ENCODE measurements at places on chromosomes 7 and 10. TPM values are rescaled to one million over a fixed set of nuclear protein-coding genes. Genes with fewer than 3 reads are reported as not detected.

- DNase-seq = no peak
Observed at GRCh38 chr7:298375-298702, 8.4 kb downstream of the FOXL3 start.

- no peak for DNase-seq
Observed at GRCh38 chr10:13500201-13500600, 28.6 kb downstream of the BEND7 start.

DNA sequence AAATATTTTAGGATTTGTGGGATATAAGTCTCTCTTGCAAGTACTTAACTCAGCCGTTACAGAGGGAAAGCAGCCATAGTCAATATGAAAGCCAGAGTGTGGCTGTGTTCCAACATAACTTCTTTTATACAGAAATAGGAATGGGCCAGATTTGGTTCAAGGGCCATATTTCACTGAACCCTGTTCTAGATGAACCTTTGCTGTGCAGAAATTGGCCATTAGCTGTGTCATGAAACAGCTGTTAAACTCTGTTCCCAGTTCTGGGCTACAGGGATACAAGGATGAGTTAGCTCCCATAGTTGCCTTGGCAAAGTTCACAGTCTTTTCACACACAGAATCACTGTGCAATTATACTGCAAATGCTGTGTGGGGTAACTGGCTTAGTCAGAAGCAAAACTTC lies 213.9 kb upstream of the LRRN3 start:
- DNase-seq = no peak

GRCh38 chr10:20166096-20166675 lies 350.0 kb downstream of the PLXDC2 start:
- no peak for DNase-seq

DNA sequence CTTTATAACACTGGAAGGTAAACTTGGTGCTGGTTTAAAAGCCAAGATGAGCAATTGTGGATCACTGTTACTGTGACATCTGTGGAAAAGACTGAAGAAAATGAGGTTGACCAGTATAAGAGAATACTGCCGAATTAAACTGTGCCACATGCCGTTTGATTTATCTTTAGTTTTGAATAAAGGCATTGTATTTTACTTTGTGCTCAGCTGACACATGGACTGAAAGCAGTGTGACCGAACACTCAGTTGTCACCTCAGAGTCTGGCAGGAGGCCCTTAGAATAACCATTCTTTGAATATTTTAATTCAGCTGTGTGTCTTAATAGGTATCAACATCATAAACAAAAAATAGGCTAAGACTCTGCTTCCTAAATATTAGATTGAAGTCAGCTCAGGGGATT lies 133.7 kb upstream of the GJD4 start:
- DNase-seq = no peak

- no peak for DNase-seq
Observed at GRCh38 chr7:1103789-1104515, 16.0 kb downstream of the GPER1 start.

GRCh38 chr7:100974021-100974420 lies 4.7 kb downstream of the MUC12 start:
- no peak for DNase-seq

DNA sequence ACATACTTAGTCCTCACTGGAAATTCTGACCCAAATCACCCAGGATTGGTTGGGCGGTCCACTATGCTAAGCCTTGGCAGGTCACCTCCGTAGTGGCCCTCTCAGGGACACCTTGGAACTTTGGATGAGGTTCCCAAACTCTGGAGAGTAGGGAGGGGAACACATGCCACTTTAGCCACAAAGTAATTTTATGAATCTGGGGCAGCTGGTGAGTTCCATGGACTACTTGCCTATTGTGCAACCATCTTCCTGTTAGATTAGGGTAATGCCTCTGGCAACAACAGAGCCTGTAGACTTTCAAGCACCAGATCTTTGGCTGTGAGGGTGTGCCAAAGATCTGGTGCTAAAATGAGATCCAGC lies 77.7 kb downstream of the ITGB8 start:
- DNase-seq = no peak

DNA sequence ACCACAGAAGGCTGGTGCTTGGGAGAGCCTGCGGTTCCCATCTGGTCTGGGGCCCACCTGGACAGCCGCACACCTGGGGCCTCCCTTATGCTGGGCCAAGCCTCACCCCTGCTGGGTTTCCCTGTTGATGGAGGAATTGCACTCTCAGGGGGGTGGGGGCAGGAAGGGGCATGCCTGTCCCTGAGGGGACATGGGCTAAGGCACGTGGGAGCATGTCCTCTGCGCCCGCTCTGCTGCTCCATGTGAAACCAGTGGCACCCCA lies 43.4 kb downstream of the OAT start:
- no peak for DNase-seq

GRCh38 chr7:34038816-34039470 lies 133.6 kb downstream of the BMPER start:
- DNase-seq = no peak

DNA sequence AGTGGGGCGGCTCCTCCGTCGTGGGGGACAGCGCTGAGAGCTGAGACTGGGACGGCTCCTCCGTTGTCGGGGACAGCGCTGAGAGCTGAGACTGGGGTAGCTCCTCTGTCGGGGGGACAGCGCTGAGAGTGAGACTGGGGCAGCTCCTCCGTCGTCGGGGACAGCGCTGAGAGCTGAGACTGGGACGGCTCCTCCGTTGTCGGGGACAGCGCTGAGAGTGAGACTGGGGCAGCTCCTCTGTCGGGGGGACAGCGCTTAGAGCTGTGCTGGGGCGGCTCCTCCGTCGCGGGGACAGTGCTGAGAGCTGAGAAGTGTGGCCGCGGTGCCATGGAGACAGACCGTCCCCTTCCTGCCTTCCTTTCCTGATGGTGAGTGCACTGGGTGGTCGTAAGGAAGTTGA lies 136.4 kb downstream of the DYNC2I1 start:
- no peak for DNase-seq

- no peak for DNase-seq
Observed at GRCh38 chr7:54833001-54833467, 74.0 kb upstream of the SEC61G start.

DNA sequence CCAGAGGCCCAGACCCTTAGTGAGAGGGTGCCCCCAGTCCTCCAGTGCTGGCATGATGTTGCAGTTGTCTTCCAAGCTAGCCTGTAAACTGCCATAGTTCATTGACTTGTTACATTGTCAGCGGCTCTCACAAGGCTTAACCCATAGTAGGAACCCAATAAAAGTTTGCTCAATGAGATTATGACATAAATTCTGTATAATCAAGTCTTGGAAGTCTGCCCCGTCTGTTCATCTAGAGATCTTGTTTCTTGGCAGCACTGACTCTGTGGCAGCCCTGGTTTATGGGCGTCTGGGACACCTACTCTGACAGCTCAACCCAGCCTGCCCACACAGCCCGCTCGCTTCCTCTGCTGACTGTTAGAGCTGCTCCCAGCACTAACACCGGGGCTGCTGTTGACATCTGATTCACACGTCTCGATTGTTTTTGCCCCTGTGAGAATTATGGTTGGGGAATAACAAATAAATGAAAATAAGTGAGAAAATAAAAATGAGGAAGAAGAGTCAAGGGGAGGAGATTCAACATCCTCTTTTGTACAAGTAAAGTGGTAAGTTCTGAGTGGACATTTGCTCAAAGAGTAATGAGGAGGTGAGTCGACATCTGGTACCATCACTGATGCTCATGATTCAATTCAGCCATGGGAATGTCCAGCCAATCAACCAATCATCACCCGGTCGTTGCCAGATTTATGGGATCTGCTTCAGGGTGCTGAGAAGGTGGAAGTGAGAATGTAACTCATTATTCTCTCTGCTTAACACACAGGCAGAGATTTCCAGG lies 160.8 kb downstream of the SPAG6 start:
- no peak for DNase-seq

DNA sequence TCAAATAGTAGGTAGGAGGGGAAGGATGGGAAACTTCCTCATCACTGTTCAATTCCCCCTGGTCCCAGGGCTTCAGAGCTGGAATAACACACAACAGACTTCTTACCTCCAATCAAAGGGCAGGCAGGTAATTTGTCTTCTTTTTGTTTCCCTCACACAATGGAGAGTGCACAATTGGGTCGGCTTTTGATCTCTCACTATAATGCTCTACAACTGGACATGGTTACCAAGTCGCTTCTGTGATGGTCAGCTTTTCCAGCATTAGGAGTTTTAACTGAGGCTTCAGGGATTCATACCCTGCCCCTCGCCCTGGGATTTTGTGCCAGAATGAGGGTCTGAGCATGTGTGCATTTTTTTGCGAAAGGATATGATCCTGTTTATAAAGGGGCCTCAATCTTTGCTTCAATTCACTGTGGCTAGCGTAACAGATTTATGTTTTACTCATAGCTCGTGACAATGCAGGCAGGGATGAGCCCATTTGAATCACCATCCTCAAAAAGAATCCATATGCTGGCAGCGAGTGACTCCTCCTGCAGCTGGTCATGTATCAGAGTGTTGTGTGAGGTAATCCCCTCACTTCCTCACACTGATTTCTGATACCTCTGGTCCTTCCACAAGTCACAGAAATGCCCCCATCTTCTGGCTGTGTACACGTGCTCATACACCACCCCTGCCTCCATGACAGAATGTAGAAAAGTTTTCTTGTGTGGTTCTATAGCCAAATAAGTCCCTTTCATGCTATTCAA lies 189.6 kb downstream of the CTTNBP2 start:
- DNase-seq = no peak

DNA sequence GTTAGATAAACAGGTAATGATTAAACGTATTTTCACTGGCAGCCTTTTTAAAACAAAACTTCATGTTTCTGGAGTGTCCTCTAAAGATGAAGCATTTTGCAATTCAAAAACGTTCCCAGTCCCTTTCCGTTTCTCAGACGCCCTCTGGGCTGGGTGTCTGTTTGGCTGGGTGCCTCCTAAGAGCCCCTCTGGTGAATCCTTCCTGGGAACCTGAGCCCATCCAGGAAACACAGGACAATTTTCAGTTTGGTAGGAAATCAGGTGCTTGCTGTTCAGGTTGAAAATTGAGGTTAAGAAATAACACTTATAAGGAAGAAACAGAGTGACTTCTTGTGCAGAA lies 76.7 kb downstream of the CHN2 start:
- DNase-seq = no peak

DNA sequence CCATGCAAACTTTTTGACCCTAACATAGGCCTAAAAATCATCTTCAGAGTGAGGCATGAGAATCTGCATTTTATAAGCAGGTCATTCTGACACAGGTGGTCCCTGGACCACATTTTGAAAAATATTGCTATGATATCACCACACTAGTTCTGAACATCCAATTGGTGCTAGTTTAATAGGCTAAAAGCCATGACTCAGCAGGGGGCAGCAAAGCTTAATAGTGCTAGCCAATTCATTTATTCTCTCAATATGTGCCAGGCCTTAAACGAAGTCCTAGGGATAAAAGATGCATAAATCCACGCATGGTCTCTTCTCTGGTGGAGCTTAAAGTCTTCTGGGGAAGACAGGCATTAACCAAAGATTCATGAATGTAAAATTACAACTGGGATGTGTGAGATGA lies 10.2 kb upstream of the SLC25A28 start:
- DNase-seq = peak; percentile 59

DNA sequence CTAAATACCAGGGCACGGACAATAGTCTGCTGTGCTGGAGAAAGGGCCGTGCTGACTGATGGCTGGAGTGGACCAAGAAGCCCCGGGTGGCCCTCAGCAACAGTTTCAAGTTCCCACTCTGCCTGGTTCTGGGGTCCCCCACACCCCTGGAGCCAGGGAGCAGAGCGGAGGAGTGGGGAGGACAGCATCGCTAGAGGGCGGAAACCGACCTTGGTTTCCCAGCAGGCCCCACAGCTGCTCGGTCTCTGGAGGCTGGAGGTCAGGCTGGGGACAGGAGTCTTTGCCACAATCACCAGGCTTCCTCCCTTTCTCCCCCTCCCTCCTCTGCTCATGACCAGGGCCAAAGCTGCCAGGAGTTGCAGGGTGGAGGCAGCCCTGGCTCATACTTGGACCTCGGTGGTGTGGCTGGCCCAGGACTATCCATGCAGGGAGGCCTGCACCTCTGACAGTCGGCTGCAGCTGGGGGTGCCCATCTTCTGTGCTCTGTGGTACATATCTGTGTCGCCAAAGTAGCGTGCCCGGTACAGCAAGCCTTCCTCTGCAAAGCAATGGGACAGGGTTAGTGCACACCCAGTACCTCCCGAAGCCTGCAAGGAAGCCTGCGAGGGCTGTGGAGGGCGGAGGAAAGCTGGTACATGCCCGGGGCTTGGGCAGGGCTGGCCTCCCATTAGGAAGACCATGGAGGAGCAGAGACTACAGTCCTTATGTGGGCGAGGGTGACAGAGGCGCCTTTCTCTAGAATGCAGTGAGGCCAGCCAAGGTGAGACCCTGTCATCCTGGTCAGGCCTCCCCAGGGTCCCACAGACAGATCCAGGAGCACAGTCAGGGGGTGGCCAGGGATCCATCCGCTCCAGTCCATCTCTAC lies 19.1 kb downstream of the DNAJB12 start:
- no peak for DNase-seq

GRCh38 chr10:38112159-38112558 lies 18.0 kb downstream of the ZNF37A start:
- no peak for DNase-seq

GRCh38 chr10:21888959-21889358 lies 114.6 kb downstream of the DNAJC1 start:
- no peak for DNase-seq

- DNase-seq = no peak
Observed at GRCh38 chr7:55549457-55549856, 22.8 kb downstream of the VOPP1 start.

GRCh38 chr7:127961786-127962453 lies 69.3 kb downstream of the LRRC4 start:
- DNase-seq = no peak

- DNase-seq = no peak
Observed at GRCh38 chr10:93995182-93995581, 1.5 kb downstream of the PLCE1 start.

- no peak for DNase-seq
Observed at GRCh38 chr10:77496941-77497420, 140.6 kb downstream of the KCNMA1 start.

DNA sequence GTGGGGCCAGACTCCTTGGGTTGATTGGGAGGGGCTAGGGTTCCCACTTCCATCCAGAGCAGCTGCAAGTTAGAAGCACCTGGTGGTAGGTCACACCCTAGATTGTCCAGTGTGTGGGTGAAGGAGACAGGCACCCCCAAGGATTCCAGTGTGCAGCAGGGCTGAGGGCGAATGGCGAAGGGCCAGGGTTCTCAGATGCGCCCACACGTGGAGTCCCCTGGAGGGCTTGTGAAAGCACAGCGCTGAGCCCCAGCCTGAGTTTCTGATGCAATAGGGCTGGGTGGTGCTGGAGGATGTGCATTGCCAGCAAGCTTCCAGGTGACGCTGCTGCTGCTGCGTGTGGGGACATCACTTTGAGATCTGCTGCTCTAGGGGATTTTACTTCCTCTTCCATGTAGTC lies 25.4 kb downstream of the TBATA start:
- no peak for DNase-seq

GRCh38 chr7:55253188-55253587 lies 111.9 kb upstream of the LANCL2 start:
- DNase-seq = no peak

DNAAF5 gene
- total RNA-seq = 35.1 TPM

CALD1 gene
- total RNA-seq = 389 TPM

PTN gene
- 8.3 TPM for total RNA-seq

OGDHL gene
- 6.0 TPM for total RNA-seq

TDRD1 gene
- total RNA-seq = 0.23 TPM

RSPH10B2 gene
- not detected for total RNA-seq

CALHM2 gene
- total RNA-seq = 25.1 TPM

TM9SF3 gene
- total RNA-seq = 163 TPM

SEMA3A gene
- 8.1 TPM for total RNA-seq

CFAP43 gene
- 1.9 TPM for total RNA-seq

RAB19 gene
- 3.7 TPM for total RNA-seq

CREB5 gene
- total RNA-seq = 10.6 TPM

UROS gene
- 49.4 TPM for total RNA-seq

CCL24 gene
- not detected for total RNA-seq

PRPS1L1 gene
- total RNA-seq = not detected

CACNB2 gene
- 14.3 TPM for total RNA-seq

NUTM2E gene
- total RNA-seq = 0.16 TPM

Measured in ureter (tissue), 1 donor.